Kidney epithelial cell (primary cell): ENCODE measurements at places on chromosomes 5 and 9. TPM values are rescaled to one million over a fixed set of nuclear protein-coding genes. Genes with fewer than 3 reads are reported as not detected.

GRCh38 chr9:13078164-13078563, 201.3 kb downstream of the MPDZ start:
- no peak for DNase-seq

- peak; percentile 29 for DNase-seq
Observed at GRCh38 chr5:169300468-169301385, at the start of gene SLIT3. TSS of gene SLIT3 (minus strand) at chr5:169301139. CDS start at chr5:169300709, 430 bp downstream.

DNA sequence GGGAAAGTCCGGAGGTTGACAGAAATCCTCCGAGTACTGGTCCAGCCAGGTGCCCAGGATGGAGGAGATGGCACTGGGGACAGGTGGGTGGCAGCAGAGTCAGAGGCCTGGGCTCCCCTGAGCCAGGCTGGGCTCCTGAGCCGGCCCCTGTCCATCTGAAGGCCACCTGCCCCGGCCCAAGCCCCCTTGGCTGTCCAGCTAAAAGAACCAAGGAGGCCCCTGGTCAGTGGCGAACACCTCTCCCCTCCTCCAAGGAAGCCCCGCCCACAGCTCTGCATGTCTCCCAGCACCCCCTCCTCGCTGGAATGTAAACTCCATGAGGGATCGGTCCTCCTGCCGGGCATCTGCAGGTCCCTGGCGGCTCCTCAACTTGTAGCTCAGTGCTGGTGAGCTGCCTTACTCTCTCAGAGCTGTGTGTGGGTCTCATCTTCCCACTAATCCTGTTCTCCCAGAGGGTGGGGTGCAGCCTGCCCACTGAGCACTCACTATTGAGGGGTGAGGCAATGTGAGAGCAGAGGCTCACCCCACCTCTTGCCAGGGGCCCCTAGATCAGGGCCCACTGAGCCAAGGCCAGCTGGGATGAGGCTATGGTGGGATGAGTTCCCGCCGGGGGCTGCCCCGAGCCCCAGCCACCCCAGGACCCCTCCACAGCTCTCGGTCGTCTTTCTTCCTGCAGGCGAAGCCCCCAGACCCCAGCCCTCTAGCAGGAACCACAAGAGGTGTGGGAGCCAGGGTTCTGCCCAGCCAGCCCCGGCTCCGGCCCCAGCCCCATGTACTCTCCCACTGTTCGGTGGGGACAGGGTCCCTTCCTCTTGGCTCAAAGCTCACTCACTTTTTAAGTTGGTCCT, 12.0 kb downstream of the RALGDS start:
- no peak for DNase-seq

GRCh38 chr5:132055808-132056609, 4.4 kb upstream of the IL3 start:
- no peak for DNase-seq

DNA sequence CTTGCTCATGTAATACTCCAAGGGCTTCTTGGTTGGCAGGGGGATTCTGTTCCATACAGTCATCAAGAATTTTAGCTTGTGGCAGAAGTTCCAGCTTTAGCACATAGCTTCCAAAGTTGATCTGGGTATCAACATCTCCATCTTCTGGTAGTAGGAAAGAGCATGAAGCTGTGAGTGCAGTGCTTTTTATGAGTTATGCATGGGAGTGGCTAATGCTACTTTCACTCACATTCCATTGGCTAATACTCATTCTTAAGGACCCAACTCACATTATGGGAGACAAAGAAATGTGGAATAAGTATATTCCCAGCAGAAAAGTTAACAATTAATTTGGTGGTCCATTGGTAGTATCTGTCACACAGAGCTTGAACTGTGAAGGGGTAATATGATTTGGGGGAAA, 194.2 kb upstream of the CHD1 start:
- no peak for DNase-seq

DNA sequence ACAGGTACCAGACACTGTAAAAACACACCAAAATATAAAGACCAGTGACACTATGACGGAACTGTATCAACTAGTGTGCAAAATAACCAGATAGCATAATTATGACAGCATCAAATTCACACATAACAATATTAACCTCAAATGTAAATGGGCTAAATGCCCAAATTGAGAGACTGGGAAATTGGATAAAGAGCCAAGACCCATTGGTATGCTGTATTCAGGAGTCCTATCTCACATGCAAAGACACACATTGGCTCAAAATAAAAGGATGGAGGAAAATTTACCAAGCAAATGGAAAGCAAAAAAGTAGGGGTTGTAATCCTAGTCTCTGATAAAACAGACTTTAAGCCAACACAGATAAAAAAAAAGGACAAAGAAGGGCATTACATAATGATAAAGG, 416.3 kb upstream of the ZNF608 start:
- no peak for DNase-seq

DNA sequence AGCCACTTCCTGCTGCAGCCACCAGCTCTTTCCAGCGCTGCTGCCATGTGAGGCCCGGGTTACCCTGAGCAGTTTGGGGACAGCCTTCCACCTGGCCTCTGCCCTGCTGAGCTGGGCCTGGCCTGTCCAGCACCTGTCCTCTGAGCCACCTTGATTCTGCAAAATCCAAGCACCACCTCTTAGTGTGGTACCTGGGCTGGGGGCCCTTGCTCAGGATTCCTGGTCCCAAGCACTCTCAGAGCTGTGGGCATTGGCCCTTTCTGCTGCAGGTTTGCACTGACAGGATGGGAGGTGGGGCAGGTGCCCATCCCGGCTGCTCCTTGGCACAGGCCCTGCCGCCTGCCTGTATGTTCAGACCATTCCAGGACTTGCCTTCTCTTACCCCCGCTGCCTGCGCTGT, 309.2 kb upstream of the IRX4 start:
- DNase-seq: no peak

DNA sequence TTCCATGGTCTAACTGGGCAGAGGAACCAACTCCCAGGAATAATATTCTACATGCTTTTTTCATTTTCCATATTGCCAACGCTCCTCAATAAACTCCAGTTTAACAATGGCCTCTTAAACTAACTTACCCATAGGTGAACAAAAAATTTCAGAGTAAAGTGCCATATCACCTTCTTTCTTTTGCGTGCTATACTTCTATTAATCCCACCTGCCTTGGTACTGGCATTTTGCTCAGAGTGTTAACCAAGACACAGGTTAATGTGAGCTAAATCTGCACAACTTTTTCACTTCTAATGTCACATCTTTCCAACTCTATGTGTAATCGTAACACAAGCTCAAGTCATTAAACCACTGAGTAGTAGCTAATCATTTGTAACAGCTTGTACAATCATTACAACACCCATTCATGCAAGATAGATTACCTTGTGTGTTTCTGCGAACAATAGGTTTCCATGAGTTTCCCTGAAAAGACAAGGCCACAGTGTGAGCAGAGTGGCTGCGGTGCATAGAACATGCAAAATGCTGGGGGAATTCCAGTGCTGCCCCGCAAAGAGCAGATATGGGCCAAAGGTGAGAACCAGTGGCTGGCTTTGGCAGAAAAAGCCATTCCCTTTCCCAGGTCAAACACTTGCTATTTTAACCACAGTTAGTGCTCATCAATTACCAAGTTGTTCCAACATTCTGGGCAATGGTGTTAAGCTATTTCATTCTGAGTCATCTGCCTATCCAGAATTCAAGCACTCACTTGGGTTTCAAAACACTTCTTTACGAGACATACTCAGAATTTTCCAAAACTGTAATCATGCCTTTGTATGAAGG, 42.8 kb downstream of the TIMD4 start:
- peak; percentile 93 for DNase-seq

DNA sequence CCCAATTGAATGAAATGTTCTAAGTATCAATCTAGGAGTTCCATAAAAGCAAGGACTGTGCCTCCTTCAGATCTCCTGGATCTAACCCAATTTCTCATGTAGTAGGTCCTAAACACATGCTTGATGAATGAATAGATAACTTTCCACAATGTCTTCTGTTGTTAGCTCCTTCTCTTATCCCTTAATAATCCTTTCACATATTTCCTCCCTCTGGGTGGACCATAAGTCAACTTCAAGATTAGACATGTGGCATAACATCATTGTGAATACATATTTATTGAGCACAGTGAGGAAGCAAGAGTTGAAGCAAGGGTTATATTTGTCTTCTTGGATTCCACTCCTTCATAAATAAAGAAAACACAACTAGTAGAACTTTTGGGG, 108.6 kb upstream of the EGFLAM start:
- no peak for DNase-seq

DNA sequence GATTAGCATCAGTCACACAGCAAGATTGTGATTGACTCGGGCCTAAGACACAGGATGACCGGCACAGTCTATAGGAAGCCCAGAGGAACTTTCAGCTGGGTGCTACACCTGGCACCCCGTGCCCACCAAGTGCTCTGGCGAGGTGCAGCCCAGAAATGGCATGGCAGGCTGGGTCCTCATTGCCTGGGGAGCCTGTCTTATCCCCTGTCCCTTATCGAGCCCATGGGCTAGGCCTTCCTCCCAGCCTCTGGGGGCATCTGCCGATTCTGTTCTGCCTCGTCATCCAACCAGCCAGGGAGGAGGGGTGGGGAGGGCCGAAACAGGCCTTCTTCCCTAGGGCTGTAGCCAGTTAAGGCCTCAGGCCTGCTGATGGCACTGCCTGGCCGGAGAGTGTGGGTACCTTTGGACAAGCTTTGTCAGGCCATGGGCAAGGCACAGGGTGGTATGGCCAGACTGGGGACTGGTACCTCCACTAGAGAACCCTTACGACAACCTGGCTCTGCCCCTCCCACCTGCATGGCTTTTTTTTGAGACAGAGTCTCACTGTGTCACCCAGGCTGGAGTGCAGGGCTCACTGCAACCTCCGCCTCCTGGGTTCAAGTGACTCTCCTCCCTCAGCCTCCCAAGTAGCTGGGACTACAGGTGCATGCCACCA, 1.6 kb downstream of the GRK6 start:
- DNase-seq: no peak

- no peak for DNase-seq
Observed at GRCh38 chr5:151255621-151256286, 2.8 kb downstream of the GM2A start.

GRCh38 chr5:24904981-24905517, 260.3 kb upstream of the CDH10 start:
- DNase-seq: no peak

SLC36A2 gene
- not detected in 2 replicates for total RNA-seq

NRARP gene
- 8.4 and 11.4 TPM in 2 replicates for total RNA-seq

NTRK2 gene
- 0.96 and 1.5 TPM in 2 replicates for total RNA-seq

RARS1 gene
- total RNA-seq: 97.5 and 143 TPM in 2 replicates

KIF20A gene
- total RNA-seq: 4.4 and 4.6 TPM in 2 replicates

CCNO gene
- 1.3 and 3.9 TPM in 2 replicates for total RNA-seq

ACTBL2 gene
- total RNA-seq: 1.3 and 1.5 TPM in 2 replicates

NXNL2 gene
- 0.55 and 4.3 TPM in 2 replicates for total RNA-seq

SV2C gene
- under 0.01 and 0.04 TPM in 2 replicates for total RNA-seq
